Myocyte (in vitro differentiated cells): ENCODE measurements at places on chromosomes 6 and 20.
A peak's percentile ranks its signal among the peaks of the same experiment; 100 is the strongest.

DNA sequence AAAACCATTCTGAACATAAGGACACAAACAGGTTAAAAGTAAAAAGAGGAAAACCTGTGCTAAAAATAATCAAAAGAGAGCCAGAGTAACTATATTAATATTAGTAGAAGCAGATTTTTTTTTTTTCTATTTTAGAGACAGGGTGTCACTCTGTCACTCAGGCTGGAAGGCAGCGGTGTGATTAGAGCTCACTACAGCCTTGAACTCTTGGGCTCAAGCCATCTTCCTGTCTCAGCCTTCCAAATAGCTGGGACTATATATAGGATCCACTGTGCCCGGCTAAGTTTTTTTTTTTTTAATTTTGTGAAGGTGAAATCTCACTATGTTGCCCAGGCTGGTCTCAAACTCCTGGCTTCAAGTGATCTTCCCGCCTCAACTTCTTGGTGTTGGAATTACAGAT, 33.4 kb upstream of the PLN start:
- peak; percentile 22 for DNase-seq

DNA sequence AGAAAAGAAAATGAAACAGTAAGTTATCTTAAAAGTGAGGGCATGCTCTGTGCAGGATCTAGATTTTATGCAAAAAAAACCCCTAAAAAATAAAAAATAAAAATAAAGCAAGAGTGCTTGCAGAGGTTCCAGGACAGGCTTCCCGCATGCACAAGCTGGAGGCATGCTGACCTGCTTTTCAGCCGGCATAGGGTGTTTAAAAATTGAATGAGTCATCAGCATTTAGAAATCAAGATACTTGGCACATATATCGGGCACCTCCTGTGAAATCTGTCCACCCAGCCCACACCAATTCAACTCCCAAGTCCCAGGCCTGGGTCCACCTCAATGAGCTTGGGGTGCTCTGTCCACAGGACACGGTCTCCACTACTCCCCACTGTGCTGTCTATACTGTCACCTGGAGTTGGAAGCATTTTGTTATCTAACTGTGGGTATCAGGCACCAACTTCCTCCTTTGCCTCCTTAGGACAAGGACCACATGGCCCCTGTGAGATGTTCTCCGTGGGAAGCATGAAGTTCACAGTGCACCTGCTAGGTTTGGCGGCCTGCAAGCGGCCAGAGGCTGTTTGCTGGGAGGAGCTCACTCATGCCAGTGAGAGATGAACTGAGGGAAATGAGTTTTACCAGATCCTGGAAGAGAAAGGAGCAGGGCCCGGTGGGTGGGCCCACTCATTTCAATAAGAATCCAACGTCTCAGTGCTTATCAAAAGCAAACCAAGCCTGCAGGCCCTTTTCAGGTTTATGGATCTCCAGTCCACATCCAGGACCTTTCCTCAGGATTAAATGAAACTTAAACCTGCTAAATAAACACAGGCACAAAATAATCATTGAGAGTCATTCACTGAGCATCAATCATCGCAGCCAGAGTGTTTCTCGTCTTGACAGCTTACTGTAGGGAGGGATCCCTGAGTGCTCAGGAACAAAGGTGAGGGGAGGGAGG, 121.1 kb downstream of the FOXA2 start:
- DNase-seq = no peak

GRCh38 chr6:14270925-14271788, 153.6 kb downstream of the CD83 start:
- DNase-seq = peak; percentile 100

GRCh38 chr20:46995561-46996142, 101.0 kb downstream of the EYA2 start:
- no peak for DNase-seq

- no peak for DNase-seq
Measured at GRCh38 chr6:96913621-96914020, 10.9 kb upstream of the KLHL32 start.

- DNase-seq = no peak
Measured at GRCh38 chr6:107305391-107305790, 154.0 kb downstream of the PDSS2 start.

GRCh38 chr20:16601047-16601446, 27.8 kb upstream of the KIF16B start:
- no peak for DNase-seq

- DNase-seq = no peak
Measured at GRCh38 chr6:81896525-81897503, 144.3 kb upstream of the TENT5A start.

DNA sequence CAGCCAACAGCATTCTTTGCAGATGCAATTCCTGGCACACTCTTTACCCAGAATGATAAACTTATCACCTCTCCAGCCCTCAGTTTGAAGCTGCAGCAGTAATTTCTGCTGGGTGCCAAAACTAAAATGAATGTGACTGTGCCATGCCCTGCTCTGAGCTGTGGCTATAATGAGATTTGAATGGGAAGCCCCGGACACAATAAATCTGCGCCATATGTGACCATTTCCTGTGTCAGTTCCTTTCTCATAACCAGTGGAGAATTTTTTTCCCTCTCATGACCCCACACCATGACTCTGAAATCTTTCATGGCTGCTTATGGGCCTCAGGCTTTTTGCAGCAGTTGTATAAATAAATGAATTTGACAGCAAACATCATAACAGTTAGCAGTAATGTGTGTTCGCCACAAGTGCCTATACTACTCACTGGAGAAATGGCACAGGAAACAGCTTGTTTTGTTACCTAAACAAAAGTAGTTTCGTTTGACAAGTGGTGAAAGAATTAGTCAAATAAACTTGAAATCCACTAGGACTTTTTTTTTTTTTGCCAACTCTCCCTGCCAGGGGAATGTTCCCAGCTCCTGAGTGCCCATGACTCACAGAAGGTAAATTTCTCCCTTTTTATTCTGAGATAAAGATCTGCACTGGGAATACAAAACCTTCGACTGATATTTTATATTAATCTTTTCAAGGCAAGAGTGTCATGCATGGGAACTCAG, 408.4 kb downstream of the PKHD1 start:
- DNase-seq = no peak

GRCh38 chr6:78153976-78154375, 501.1 kb downstream of the MEI4 start:
- no peak for DNase-seq

- no peak for DNase-seq
Measured at GRCh38 chr6:148758492-148758891, 11.7 kb downstream of the UST start.

- DNase-seq = no peak
Measured at GRCh38 chr20:59678951-59679350, 74.6 kb downstream of the PHACTR3 start.

DNA sequence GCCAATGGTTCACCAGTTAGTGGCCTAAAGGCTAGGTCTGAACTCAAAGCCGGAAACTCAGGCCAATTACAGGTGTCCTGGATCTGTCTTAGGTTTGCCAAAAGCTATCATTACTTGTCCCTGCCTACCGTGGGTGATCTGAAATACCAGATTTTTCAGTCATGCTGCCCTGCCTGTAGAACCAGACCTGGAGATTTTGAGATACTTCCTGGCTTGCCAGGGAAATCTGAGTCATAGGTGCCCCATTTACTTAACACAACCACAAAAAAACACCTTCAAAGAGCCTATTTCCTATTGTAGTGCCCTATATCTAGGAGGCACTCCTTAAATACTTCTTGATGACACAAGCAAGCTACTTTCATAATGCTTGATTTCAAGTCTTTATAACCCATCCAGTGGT, 13.9 kb upstream of the RANBP9 start:
- no peak for DNase-seq

GRCh38 chr6:13113981-13114593, 214.2 kb downstream of the TBC1D7 start:
- DNase-seq = no peak

DNA sequence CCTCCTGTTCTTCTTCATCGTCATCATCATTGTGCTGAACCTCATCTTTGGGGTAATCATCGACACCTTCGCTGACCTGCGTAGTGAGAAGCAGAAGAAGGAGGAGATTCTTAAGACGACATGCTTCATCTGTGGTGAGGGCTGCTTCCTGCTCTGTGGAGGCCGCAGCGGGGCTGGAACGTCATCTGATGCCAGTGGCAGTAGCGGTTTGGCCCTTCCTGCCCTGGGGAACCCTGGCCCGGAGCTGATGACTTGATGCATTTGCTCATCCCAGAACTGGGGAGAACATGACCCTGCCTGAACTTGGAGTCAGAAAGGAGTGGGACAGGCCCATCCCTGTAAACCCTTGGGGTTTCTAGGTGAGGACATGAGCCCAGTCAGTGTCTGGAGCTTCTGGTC, 18.7 kb downstream of the UQCC2 start:
- peak; percentile 87 for DNase-seq

GRCh38 chr20:1287787-1288569, 21.9 kb downstream of the SNPH start:
- no peak for DNase-seq

GRCh38 chr6:22042706-22043105, 254.1 kb downstream of the PRL start:
- no peak for DNase-seq

DNA sequence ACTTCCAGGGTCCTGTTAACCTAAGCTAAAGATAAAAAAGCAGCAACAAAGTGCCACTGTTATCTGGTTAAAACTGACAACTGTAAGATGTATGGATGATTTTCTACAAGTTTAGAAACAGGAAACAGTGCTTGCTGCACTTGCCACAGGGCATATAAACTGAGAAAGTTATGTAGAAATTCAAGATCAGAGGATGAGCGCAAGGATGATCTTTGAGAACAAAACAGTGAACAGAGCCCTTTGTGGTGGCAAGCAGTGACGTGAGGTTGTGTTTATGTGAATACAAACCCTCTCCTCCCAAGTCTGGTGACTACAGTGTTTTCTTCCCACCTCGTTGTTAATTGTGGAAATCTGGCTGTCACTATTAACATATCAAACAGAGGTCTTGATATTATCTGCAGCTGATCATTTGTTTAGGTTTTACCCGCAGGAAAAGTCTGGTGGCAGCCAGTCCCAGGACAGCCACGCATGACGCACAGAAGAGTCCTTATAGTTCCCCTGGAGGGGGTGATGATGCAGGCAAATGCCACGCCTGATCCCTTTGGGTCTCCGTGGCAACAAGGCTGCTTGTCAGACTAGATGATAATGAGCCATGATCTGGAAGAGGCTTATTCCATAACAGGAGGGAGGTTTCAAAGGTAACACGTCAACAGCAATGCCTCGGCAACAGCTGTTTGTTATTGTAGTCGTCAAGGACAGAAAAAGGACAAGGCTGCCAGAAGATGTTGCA, 43.1 kb upstream of the TNFAIP3 start:
- DNase-seq = no peak

GRCh38 chr20:62202083-62202395, 18.0 kb downstream of the HRH3 start:
- no peak for DNase-seq

GRCh38 chr6:15456422-15456821, 206.4 kb downstream of the DTNBP1 start:
- no peak for DNase-seq

DNA sequence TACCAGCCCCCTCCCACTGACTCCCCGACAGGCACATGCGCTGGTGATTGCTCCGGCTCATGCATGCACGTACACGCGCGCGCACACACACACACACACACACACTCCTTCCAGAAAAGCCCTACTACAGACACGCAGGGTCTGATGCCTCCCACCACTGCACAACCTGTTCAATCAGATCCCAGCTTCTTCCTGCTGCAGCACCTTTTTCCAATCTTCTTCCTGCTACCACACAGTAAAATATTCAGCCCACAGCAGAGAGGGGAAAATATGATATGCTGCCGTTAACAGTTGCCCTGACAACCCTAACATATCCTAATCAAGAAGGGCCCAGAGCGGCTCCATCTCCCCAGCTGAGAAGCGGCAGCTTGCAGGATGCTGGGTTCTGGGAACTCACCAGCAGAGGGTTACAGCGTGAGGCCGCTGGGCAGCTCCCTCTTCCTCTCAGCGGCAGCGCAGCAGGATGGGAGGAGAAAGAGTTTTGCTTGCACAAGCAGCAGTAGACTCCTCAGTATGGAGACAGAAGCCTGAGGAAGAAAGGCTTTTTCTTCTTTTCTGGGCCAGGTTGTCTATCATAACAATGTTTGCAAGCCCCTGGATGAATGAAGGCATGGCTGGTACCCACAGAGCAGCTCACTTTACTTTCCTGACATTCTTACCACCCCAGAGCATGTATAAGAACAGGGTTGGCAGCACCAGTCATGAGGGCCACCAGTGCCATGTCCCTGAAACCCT, 23.9 kb downstream of the MAP7 start:
- DNase-seq = peak; percentile 26

GRCh38 chr6:111606620-111607115, 990 bp upstream of the TRAF3IP2 start:
- DNase-seq = no peak

DNA sequence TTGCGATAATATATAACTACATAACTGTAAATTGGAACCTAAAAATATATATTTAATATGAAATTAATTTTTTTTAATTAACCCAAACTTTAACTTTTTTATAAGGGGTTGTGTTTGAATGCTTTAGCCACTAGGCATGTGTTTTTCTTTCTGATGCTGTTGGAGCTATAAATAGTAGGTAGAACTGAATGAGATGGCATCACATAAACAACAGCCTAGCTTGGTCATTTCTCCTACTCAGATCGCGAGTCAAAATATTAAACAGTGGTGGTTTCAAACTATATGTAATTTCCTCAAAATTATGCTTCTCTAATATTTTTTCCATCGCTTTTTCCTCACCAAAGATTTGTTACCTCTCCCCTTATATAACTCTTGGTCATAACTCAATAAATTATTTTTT, 243.2 kb downstream of the ARID1B start:
- peak; percentile 59 for DNase-seq

DNA sequence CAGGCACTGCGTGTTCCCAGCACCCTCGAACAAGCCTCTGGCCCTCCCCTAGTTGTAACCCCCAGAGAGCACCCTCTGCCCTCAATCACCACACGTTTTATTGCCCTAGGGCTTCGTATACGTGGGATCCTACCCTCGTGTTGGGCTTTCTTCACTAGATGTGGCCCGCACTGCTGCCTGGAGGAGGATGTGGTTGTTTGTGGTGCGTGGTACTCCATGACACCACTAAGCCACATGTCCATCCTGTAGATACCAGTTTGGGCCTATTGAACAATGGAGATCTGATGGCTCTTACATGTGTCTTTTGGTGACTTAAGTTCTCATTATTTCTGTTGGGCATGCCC, 17.0 kb downstream of the SLC2A4RG start:
- DNase-seq = no peak

DNA sequence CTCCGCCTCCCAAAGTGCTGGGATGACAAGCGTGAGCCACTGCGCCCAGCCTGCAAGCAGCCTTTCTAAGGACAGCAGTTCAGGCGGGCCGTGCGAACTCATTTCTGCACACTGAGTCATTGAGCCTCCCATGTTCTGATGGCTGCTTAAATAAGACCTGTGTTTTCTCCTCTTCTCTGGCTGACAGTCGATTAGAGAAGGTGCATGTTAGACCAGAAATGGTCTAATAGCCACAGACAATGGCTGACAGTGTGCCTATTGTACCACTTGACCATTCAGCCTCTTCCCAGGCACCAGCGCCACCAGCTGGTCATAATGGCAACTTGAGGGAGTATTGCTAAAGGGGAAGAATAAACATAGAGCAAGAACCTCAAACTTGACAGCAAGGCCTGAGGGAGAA, 6.2 kb downstream of the CST11 start:
- peak; percentile 28 for DNase-seq

- no peak for DNase-seq
Measured at GRCh38 chr6:50816947-50817645, 1.6 kb upstream of the TFAP2B start.

- DNase-seq = no peak
Measured at GRCh38 chr6:18280084-18280483, 15.8 kb upstream of the DEK start.
